Activated CD4-positive, CD25-positive, alpha-beta regulatory T cell treated with anti-CD3 and anti-CD28 coated beads, Interleukin-2, amount 50 U/mL, for 72 hours (primary cell): ENCODE measurements at places on chromosomes 5 and 9.

- no peak for DNase-seq
These were observed 110.4 kb downstream of the NTRK2 start for GRCh38 chr9:84779883-84780282.

DNA sequence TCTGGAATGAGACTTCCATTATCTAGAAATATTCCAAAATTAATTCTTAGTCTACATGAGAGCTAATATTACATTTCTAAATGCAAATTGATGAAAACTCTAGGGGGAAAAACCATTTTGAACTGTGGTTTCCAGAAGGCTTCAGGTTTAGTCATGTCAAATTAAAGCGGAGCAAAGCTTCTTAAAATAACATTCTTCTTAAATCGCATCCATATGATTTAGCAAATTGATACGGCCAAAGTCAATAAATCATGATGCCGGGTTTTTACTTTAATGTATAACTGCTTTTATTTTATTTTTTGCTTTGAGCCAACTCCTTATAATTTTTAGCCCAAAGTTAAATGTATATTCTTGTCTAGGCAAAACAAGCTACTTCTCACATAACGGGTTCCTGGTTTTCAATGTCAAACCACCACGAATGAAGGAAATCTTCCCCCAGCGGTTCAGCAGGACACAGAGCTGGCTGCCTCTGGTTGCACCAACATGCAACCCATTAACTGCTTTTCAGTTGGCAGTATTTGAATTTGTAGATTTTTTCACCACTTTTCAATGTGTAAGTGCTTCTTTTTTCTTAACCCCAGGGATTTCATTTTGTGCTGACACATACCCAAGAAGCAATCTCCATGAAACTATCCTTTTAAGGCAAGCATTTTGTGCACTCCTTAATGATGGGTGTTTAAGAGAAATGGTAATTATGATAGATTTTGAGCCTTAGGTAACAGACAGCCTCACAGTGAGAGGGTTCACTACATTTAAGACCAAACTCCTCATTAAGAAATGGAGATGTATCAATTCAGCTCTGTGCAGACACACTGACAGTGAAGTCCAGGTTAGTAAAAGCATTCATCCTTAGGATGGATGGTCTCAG, 35.5 kb downstream of the EFNA5 start:
- no peak for DNase-seq

- no peak for DNase-seq
These were observed 27.6 kb upstream of the ECM2 start for GRCh38 chr9:92563116-92564100.

GRCh38 chr9:16241231-16241630, 629.2 kb downstream of the BNC2 start:
- no peak for DNase-seq

DNA sequence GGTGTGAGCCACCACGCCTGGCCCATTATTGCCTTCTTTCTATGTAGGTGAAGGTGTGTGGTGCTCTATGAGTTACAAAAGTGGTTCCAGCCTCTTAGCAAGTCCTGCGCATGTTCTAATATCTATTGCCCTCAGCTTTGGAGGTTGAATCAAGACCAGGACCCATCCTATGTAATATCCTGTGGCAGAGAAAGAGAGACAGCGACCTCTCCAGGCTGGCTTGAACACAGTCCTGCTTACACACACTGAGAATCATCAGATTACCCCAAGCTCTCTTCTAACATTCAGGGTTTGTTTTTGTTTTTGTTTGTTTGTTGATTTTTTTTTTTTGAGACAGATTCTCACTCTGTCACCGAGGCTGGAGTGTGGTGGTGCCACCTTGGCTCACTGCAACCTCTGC, 94.7 kb upstream of the OSMR start:
- no peak for DNase-seq

DNA sequence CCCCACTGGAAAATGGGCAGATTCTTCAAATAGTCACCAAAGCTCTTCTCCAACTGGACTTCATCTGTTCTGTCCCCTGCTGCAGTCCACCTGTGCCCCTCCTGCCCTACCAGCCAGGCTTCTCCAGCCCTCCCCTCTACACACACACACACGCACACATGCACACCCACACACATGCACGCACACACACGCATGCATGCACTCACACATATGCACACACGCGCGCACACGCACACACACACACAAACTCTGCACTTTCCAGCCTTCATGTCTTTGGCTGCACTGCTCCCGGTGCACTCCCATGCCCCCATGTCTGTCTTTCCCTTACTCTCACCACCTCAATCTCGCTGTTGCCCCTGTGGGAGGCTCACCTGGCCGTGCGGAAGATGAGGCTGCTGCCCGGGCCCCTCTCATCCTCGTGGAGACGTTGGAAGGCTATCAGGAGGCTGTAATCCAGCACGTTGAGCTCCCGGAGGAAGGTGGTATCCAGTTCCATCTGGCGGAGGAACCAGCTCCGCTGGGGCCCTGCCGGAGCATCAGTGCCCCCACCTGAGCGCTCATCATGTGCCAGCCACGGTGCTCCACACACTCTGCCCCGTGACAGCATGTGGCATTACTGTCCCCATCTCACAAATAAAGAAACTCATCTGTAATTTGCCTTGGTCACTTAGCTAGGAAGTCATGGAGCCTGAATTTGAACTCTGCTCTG, 5.7 kb downstream of the PIP5KL1 start:
- no peak for DNase-seq

DNA sequence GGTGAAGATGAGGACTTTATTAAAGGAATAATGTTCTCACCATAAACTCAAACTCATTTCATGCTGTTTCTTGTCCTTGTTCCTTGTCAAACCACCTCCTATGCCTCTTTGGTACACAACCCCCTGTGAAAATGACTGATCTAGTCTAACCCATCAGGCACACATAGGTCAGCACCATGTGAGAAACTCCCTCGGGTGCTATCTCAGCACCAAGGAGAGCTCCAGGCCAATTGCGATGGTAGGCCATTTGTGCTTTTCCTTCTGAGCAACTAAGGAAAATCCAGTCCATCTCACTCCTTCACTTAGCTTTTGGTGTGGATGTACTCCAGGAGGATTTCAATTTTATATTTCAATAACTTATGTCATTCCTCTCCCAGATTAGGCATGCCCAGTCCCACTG, 199.8 kb downstream of the ZNF608 start:
- DNase-seq = no peak

- DNase-seq = no peak
These were observed 204.5 kb downstream of the HSPA4 start for GRCh38 chr5:133256276-133256675.

GRCh38 chr5:139566611-139567010, 5.5 kb downstream of the UBE2D2 start:
- no peak for DNase-seq

DNA sequence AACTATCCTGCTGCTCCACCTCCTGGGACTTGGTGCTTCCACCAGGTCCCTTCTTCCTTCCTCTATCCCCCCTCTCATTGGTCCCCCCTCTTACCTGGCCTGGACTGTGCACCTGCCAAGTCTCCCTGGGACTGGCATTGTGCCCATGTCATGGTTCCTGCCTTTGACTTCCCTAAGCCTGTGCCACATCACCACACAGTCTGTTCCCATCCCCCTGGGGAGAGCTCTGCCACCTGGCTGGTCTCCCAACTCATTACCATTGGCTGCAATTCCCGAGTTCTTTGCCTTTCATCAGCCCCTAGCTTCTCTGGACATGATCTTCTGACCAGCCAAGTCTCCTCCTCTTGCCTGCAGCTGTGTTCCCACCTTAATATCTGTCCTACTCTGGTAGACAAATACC, 180.3 kb downstream of the SREK1 start:
- DNase-seq = no peak

DNA sequence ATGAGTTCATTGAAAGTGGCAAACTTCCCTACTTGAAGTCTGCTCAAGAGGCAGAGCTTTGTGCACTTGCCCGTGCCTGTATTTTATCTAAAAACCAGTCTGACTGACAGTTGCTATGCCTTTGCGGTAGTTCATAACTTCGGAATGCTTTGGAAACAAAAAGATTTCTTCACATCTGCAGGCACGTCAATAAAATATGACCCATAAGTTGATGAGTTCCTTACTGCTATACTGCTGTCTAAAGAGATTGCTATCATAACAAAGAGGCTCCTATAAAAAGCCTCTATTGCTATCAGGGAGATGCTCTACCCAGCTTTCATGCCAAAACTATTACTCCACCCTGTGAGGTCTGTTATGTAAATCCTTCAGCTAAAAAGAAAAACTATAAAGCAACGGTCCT, 25.4 kb upstream of the RNF20 start:
- DNase-seq = no peak

DNA sequence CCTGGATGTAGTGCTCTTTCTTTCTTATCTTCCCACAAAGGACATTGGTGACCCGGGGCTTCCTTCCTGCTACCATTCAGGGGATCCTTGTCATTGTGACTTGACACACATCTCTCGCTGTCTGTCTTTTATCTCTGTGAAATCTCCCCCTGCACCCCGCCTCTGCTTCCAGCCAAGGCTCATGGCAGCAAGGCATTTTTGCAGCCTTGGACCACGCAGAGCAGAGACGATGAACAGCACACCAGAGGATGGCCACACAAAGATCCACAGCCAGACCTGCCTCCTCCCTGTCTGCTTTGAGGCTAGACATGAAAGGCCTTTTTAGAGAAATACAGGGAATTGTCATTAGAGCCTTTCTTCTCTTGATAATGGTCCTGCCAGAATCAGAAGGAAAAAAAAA, 549.1 kb downstream of the CDK5RAP2 start:
- no peak for DNase-seq

- DNase-seq = no peak
These were observed 312.2 kb downstream of the HCN1 start for GRCh38 chr5:45383985-45384384.

- no peak for DNase-seq
These were observed 41.3 kb downstream of the EFCAB9 start for GRCh38 chr5:172235132-172235780.

DNA sequence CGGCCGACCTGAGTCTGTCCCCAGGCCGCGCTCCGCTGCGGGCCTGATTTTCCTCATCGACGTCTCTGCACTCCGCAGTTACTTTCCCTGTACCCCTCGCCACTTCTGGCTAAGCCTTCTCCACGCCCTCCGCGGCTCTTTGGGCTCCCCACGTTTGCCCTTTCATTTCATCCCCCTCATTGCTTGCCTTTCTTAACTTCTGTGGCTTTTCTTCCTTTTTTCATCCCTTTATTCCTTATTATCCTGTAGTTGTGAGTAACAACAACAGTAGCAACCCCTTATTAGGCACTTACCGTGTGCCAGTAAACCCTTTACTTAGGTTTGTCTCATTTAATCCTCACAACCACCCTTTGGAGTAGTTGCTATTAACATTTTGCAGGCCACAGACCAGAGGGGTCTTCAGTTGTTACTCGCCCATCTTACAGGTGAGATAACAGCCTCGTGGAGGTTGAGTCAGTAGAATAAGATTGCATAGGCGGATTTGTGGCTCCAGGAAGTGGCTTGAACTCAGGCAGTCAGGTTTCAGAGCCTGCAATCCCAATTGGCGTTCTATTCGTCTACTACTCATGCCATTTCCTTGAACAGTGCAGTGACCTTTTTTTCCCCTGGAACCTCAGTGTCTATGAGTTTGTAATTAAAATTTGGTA, 724 bp downstream of the TCERG1 start:
- DNase-seq = no peak

DNA sequence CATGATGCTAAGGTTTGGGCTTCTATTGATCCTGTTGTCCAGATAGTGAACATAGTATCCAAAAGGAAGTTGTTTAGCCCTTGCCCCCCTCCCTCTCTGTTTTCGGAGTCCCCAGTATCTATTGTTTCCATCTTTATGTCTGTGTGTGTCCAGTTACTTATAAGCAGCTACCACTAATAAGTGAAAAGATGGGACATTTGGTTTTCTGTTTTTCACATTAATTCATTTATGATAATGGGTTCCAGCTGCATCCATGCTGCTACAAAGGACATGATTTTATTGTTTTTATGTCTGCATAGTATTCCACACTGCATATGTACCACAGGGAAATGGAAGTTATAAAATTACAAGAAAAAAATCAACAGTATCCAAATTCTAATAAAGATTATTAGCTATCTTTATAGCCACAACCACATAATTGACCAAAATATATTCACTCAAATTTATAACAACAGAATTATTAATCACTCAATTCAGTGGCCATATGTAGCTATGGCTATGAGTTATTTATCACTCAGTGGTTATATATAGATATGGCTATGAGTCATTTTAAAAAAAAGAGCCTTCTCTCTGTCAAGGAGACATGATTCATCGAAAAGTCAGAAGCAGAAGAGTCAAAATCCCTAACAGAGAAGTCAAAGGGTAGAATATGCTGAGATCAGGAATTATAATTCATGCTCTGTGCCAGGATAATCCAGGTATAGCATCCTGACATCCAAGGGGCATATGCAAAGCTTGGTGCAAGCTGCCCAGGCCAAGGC, 367.5 kb downstream of the DEPDC1B start:
- DNase-seq = no peak

- no peak for DNase-seq
These were observed 243.3 kb upstream of the ANKRD55 start for GRCh38 chr5:56476487-56476856.

DNA sequence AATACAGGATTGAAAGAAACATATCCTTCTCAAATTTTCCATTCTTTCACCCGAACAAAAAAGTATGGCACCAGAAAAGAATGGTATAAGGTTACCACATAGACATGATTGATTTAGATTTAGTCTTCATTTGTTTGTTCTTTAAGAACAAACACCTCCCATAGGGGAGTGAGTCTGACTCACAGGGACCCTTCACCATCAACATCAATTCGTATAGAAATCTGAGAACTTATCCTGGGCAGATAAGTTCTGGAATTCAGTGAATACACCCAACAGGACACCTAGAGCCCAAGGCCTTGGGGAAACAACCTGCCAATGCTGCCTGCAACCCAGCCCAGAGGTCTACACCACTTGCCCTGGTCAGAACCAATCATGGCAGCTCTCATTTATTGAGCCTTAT, 46.2 kb downstream of the LHFPL2 start:
- DNase-seq = no peak

DNA sequence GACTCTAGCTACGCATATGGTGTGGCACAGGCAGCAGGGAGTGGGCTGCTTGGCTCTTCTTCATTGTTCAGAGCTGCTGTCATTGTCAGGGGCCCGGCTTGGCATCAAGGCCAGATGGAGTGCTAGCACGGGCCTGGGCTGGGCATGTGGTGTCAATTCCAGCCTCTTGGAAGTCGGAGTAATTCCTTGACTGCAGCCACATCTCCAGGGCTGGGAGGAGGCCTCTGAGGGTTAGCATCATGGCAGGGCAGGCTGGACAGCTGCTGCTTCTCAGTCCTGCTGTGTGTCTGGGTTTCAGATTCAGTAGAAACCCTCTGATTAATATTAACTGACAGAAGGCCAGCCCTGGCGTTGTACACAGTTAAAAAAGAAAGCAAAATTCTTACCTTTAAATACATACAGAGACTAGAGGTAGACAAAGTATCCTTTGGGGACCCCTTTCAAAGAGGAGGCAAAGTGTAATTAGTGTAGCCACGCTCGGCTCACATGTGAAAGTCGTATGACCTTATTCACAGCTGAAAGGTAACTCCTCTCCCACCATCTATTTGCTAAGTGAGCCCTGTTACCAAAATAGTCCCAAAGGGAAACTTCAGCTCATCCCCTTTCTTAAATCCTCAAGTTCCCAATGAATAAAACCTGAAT, 126.4 kb downstream of the DOCK2 start:
- DNase-seq = no peak
